ENCODE measurements at places on chromosomes 6 and 20.
A peak's percentile ranks its signal among the peaks of the same experiment; 100 is the strongest.

DNA sequence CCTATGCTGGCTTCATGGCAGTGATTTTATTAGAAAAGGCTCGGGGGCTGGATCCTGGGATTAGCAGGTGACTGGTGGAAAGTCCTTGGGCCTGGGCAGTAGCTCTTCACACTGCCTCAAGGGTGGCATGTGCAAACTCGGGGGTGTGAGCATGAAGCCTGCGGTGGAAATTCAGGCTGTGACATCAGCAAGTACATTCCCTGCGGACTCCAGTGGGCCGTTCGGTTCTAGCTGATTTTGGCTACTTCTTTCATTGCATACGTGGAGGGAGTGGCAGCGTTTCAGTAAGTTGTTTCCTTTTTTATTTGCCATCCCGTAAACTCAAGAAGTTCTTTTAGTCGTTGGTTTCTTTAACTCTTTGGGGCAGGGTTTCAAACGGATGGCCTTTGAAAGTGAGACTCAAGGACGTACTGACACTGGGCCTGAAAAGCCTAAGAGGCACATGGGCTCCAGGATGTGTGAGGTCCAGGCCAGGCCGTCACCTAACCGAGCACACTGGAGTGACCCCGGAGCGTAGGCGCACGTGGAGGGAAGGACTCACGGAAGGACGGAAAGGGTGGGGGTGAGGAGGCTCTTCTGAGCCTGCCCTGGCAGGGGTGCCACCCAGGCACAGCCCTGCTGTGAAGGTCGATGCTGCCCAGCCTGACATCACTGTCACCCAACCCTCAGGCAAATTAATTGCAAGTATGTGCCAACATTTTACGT is 104.0 kb upstream of the FRMD1 start:
- DNase-seq, result peak; percentile 13

DNA sequence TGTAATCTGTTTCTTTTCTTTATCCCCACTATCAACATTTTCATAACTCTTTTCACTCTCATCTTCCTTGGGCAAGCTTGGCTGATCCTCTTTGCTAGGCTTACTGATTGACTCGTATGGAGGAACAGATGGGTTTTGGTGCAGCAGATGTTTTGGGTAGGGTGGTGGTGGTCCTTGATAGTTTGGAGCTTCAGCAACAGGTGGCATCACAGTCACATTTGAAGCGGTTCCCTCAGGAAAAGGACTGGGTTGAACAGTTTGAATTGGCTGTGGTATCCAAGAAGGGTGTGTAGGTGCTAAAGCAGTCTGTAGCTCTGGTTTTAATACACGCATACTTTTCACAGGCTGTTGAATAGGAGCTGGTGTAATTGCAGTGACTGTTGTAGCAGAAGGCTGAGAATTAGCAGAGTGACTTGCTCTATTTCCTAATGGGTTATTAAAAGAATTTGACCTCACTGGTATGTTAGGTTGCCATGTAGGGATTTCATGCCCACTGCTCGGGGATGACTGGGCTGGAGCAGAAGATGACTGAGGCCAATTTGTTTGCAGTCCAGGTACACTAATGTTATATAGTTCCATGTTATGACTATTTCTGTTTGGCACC is 34.5 kb downstream of the LATS1 start:
- no peak for DNase-seq

GRCh38 chr20:34886122-34886521 is 9.7 kb downstream of the ACSS2 start:
- no peak for DNase-seq

DNA sequence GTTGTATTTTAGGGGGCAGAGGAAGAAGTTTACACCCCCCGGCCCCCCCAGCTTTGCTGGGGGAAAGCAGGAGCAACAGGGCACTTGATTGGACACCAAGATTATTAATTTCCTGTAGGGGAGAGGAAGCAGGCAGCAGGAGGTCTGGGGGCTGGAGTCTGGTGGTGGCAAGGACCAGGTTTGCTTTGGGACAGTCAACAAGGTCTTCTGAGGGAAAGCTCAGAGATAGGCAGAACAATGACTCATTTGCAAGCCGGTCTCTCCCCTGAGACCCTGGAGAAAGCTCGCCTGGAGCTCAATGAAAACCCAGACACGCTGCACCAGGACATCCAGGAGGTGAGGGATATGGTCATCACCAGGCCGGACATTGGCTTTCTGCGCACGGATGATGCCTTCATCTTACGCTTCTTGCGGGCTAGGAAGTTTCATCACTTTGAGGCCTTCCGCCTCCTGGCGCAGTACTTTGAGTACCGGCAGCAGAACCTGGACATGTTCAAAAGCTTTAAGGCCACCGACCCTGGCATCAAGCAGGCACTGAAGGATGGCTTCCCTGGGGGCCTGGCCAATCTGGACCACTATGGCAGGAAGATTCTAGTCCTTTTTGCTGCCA is 1.6 kb downstream of the CLVS2 start:
- DNase-seq, result no peak

DNA sequence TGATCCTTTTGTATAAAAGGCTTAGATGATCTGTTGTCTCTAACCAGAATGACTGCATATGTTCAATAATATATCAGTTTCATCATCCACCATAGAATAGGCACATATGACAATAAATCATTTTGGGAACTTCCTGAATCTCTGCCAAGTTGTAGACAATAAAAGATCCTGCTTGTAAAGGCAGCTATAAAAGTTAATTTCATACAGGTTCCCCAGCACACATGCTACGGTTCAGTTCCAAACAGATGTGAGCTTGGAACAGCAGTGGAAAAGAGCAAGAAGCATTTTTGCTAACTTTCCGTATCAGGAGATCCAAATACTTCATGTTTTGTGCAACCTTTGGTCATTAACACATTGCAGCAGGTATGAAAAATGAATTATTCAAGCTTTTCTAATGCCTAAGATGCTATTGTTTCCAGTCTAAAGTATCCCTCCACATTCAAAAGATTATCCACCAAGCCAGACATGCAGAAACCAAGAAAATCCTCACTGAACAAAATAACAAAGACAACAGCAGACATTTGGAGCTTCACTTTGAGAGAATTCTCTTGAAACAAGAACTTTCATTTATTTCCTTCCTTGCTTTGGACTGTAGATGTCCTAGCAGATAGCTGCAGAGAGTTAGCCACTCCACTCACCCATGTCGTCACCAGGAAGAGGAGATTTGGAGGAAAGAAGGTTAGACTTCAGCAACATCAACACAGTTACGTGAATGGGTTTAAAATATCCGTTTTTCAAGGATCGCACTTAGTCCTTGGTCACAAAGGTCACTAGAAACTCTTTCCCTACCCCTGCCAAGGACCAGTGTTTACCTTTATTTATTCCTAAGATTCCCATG is 453.5 kb upstream of the JARID2 start:
- DNase-seq, result peak; percentile 33

- no peak for DNase-seq
These were observed 67.6 kb upstream of the LYRM2 start for GRCh38 chr6:89706121-89706520.

DNA sequence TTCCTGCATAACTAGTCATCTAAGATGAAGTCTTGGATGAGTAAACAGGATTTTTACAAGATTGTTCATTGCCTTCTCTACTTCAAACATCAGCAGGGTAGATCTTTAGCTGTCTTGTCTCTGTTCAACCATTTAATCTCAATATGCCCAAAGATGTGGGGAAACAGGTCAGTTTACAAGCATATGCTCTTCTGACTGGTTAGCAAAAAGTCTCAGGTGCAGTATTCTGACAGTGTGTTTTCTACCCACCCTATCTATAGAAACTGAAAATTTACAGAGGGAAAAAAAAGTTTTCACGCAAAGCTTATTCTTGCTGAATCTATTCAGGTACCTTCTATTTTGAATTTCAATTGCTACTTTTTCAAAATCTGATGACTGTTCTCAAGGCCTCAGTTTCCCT is 29.0 kb downstream of the MAP3K5 start:
- no peak for DNase-seq
